NCI-H774 (cell line): ENCODE measurements at places on chromosomes 3 and 15.

- no peak for DNase-seq
Observed at GRCh38 chr3:138082085-138082991, 33.1 kb downstream of the DZIP1L start.

DNA sequence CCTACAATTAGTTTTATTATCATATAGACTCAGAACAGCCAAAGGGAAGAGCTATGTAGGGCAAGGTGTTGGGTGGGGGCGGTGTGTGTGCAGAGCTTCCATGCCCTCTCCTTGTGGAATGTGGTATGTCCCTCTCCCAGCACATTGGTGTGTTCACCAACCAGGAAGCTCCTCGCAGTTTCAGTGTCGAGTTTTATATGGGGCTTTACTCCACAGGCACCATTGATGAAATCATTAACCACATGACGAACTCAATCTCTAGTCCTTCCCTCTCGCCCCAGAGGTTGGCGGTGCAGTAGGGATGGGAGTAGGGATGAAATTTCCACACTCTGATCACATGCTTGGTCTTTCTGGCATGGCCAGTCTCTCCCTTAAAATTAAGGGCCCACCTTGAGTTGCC is 13.6 kb upstream of the SRP14 start:
- no peak for DNase-seq

DNA sequence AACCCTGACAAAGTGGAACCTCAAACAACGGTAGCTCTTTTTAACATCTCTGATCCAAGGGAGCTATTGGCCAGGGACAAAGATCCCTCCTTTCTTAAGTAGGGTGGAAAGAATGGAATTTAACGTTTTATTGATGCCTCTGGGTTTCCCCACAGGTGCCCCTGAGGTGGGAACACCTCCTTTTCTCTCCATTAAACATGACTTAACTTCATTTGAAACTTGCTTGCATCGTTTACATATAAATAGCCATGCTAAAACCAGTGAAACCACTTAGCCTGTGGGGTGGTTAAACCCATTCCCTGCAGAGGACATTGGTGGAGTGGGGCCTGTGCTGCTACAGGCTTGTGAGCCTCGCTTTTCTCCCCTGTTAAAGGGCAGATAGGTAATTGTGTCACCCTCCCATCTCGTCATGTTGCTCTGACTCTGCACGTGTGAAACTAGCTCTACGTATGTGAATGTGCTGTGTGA is 9.7 kb downstream of the CGNL1 start:
- no peak for DNase-seq

DNA sequence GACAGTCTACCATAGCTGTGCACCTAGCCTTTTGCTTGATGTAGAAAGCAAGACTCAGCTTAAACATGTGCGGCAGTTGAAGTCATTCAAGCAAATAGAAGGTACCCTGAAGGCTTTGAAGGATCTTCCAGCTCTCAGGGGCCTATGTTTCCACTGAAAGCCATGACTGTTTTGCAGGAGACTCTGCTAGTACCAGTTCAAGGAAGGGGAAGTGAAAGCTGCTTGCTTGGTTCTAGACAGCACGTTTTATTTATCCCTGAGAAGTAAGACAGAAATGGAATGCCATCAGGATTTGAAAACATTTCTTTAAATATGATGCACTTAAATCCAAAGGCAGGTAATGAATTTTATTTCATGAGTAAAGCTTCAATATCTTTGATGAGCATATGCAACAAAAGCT is 311.4 kb downstream of the PDCD6IP start:
- no peak for DNase-seq

DNA sequence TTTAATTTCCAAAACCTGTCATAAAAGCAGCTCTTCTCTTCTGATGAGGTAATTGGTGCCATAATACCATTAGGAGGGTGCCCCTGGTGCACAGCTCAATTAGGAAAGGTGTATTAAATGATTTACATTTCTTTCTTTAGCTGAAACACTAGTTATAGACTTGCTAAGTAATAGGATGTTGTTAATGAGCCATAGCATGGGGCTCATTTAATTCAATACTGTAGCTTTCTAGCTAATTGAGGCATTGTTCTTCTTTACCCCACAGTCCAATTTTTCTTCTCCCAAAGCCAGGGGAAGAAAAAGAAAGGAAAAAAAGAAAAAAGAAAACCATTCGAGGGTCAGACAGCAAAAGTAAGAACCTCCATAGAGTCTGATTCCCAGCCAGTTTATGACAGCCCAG is 164.0 kb upstream of the HES1 start:
- DNase-seq = no peak

DNA sequence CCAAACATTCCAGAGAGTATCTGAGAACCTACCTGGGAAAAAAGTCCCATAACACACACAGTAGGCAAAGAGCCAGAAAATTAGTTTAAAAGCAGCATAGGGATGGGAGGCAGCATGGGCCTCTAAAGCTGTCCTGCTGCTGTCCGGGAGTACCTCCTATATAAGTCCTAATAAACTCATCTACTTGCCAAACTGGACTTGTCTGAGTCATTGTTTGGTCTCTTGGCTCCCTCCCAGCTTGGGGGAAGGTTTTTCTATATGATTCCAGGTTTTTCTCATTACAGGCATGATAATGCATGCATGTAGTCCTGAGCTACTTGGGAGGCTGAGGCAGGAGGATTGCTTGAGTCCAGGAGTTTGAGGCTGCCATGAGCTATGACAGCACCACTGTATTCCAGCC is 17.5 kb upstream of the HACD2 start:
- DNase-seq = no peak

- no peak for DNase-seq
Observed at GRCh38 chr15:57283774-57284503, 92.4 kb upstream of the CGNL1 start.

- no peak for DNase-seq
Observed at GRCh38 chr3:149812165-149812605, 830 bp upstream of the RNF13 start.
